ENCODE measurements at places on chromosomes 13 and 19. TPM values are rescaled to one million over a fixed set of nuclear protein-coding genes. Genes with fewer than 3 reads are reported as not detected.
A peak's percentile ranks its signal among the peaks of the same experiment; 100 is the strongest.

The ZNF135 gene
- total RNA-seq, result not detected

DNA sequence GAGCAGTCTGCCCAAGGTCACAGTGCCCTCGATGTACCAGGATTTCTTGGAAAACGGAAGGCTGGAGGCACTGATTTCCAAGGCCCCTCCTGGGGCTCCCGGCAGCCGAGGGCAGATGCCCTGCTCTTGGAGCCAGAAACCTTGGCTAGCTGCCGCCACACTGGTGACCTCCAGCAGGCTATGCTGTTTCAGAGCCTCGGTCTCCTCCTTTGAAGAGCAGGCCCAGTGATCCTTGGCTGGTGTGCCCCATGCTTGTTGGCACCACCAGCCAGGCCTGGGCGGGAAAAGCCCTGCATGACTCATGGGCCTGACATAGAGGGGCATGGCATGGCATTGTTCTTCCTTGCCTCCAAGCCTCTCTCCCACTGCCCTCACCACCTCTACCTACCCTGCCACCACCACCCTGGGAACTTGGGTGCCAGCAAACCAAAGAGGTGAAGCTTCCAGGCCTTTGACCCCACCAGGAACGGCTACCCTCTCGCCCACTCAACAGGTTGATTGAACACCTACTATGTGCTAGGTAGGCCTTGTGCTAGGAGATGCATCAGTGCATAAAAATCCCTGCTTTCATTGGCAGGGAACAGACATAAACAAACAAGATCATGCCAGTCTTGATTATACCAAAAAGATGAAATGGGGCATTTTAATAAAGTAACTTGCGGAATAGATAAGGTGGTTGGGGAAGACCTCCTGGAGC lies 1.6 kb upstream of the CLEC11A start:
- peak; percentile 64 for DNase-seq

DNA sequence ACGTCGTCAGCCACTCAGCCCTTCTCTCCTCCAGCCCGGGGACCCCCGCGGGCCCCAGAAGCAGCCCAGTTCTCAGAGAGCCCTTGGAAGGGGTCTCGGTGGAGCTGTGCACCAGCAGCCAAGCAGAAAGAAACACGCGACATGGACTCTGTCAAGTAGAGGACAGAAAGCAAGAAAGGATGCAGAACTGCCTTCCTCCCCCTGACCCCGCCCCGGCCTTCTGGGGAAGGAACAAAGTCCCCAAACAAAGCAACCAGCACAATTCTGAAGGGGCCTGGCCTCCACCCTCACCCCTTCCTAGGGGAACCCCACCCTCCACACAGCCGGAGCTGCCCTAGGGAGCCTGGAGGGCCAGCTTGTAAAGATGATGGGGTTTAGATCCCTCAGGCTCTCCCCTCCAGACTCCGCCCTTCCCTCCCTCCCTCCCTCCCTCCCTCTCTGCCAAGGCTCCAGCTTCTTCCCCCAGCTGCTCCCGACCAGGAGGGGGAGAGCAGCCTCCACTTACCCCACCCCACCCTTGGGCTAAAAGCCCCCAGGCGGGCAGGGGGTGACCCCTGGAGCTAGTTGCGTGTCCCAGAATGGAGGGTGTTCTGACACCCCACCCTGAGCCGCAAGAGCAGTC lies 7.8 kb downstream of the LYL1 start:
- DNase-seq, result no peak

DNA sequence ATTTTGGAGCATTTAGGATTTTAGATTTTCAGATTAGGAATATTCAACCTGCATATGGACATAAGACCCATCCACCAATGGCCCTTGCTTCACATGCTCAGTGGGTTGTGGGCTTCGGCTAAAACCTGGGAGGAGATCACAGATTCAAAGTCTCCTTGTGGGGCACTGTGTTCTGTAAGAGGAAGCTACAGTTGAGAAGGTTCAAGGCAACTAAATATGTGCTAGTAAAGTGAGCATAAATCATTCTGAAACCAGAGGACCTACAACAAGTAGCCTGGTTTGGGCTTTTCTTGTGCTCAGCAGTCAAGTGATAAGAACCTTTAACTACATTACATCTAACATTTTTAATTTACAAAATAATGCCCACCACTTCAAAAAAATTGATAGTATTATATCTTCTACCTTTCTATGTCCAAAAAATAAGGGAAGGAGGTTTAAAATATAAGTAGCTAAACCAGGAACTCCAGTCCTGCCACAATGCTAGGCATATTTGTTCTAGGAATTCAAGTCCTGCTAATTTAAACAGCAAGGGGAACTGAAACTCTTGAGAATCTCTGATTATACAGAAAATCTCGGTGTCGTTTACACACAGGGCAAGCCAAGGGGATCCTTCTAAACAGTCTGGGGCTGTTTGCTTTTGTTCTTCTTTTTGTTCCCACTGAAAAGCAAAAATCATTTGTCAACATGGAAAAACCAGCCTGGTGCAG lies 36.6 kb downstream of the FOXO1 start:
- DNase-seq, result no peak

- no peak for DNase-seq
These were observed 70.0 kb downstream of the CHST8 start for GRCh38 chr19:33691736-33692135.

GRCh38 chr19:8036434-8037099 lies 16.0 kb upstream of the CCL25 start:
- no peak for DNase-seq

The ABCC4 gene
- total RNA-seq, result 4.1 TPM

- DNase-seq, result no peak
These were observed 28.5 kb downstream of the GPC5 start for GRCh38 chr13:91426913-91427312.

GRCh38 chr13:33785384-33785783 lies 32.6 kb upstream of the RFC3 start:
- DNase-seq, result no peak

- DNase-seq, result no peak
These were observed 24.2 kb upstream of the GATAD2A start for GRCh38 chr19:19381007-19381926.

- no peak for DNase-seq
These were observed 54.5 kb downstream of the FLT3 start for GRCh38 chr13:28045861-28046260.

- no peak for DNase-seq
These were observed 21.9 kb downstream of the SMIM24 start for GRCh38 chr19:3458229-3459088.

- DNase-seq, result no peak
These were observed 24.6 kb downstream of the ZMYM5 start for GRCh38 chr13:19838865-19839275.

DNA sequence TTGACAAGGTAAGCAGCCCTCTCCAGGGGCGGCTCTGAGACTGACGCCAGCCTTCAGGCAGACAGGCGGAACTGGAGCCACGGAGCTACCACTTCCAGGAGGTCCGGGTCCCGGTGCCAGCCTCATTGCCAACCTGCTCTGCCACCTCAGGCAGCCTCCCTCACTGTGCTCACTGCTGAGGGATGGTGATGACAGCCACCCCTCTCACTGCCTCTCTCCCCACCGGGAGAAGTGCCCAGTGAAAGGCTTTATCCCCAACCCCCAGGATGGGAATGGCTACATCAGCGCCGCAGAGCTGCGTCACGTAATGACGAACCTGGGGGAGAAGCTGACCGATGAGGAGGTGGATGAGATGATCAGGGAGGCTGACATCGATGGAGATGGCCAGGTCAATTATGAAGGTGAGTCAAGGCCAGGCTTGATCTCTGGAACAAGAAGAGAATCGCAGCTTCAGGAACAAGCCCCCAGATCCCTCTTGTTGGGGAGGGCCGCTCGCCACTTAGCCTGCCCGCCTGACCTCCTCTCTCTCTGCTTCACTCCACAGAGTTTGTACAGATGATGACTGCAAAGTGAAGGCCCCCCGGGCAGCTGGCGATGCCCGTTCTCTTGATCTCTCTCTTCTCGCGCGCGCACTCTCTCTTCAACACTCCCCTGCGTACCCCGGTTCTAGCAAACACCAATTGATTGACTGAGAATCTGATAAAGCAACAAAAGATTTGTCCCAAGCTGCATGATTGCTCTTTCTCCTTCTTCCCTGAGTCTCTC lies 7.6 kb downstream of the CALM3 start:
- no peak for DNase-seq

DNA sequence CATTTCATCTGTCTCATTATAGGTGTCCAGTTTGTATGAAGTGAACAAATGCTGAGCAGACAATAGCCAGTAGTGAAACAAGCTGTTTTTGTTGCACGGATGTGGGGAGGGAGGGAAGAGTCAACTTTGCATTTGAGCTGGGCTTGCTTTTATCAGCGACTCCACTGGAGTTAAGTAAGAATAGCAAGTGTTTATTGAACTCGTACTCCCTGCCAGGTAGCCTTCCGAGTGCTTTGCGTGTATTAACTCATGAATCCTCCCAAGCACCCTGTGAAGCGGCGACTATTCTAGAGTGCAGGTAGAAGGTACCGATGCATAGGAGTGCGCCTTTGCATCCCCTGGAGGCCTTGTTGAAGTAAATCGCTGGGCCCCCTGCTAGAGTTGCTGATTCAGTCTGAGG lies 4.7 kb upstream of the ZNF444 start:
- no peak for DNase-seq

The KCNK6 gene
- total RNA-seq, result 1.4 TPM

GRCh38 chr19:31164791-31165251 lies 184.4 kb downstream of the TSHZ3 start:
- DNase-seq, result no peak

GRCh38 chr13:33285420-33286124 lies at the start of gene STARD13:
Gene STARD13 (minus strand): TSS chr13:33285755. CDS start chr13:33285638, 117 bp downstream.
- peak; percentile 55 for DNase-seq

DNA sequence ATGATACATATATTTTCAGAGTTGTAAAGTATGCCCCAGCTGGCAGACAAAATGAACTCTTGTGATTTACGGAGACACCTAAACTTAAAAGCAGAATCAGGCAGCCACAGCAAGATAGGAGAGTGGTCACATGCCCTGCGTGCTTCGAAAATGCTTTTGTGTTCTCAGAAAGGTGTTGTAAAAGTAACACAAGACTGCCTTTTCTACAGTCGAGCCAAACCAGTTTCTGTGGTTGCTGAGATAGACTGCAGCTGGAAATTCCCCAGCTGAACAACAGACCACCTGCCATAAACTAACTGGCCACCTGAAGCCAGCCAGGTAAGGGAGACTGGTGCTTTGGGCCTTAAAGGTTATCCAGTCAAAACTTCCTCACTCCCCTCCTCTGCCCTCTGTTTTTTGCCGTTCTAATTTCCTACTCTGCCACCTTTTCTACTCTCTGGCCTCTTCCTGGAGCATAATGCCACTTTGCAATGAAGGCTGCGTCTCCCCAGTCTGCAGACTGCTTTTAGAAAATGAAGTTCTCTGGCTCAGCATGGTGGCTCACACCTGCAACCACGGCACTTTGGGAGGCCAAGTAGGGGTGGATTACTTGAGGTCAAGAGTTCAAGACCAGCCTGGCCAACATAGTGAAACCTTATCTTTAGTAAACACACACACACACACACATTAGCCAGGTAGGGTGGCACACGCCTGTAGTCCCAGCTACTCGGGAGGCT lies 381.2 kb upstream of the SLITRK1 start:
- no peak for DNase-seq

The ZNF99 gene
- total RNA-seq, result not detected

DNA sequence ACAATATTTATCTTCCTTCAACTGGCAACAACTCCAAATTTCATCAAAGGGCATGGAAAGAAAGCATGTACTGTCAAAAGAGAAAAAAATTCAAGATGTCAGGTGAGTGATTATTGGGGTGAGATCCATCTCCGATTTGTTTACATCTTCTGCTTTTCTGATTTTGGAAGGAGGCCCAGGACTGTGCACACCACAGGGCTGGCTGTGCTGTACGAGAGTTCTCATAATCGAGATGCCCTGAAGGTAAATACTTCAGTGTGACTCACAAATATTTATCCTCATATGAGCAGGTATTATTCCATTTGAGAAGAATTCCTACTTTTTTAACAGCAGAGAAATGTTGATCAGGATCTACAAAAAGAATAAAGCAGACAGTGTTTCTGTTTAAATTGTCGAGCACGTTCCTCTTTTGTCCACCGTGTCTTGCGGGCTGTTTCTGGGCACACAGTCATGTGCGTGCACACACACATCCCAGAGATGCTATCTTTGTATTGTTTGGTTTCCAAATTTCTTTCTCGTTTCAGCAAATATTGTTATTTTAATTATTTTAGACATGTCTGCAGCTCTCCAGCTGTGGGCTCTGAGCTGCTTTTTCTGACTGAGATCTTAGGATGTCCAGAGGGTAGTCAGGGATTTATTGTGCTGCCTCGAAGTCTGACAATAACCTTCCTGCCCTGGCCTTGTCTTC lies 103.8 kb downstream of the KL start:
- DNase-seq, result no peak

The HRC gene
- 7.2 TPM for total RNA-seq

DNA sequence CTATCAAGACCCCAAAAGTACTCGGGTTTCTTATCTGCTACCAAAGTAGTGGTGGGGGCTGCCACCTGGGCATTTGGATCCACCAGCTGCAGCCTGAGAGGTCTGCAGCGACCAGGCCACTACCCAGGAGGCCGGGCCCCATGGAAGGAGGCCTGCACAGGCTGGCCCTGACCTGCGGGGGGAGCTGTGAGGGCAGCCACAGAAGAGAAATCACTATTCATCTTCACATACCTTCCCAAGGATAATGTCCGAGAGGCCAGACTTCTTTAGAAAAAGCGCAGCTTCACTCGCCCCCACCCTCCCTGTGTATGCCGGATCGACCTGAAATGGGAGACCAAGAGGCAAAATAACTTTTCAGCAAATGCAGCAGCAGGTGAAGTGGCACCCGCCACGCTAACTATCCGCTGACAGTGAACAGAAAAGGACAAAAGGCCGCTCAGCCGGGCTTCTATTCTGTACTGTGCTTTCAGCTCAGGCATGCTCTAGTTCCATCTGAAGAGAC lies 30.1 kb downstream of the EPS15L1 start:
- DNase-seq, result no peak

The ZNF534 gene
- not detected for total RNA-seq

The GAPDHS gene
- not detected for total RNA-seq

The SLC25A15 gene
- total RNA-seq, result 66.5 TPM

The ZNF790 gene
- 1.1 TPM for total RNA-seq

The SCN1B gene
- total RNA-seq, result 0.17 TPM

- no peak for DNase-seq
These were observed 1.5 kb downstream of the DHX34 start for GRCh38 chr19:47350630-47351029.

The RFPL4AL1 gene
- total RNA-seq, result 0.17 TPM

DNA sequence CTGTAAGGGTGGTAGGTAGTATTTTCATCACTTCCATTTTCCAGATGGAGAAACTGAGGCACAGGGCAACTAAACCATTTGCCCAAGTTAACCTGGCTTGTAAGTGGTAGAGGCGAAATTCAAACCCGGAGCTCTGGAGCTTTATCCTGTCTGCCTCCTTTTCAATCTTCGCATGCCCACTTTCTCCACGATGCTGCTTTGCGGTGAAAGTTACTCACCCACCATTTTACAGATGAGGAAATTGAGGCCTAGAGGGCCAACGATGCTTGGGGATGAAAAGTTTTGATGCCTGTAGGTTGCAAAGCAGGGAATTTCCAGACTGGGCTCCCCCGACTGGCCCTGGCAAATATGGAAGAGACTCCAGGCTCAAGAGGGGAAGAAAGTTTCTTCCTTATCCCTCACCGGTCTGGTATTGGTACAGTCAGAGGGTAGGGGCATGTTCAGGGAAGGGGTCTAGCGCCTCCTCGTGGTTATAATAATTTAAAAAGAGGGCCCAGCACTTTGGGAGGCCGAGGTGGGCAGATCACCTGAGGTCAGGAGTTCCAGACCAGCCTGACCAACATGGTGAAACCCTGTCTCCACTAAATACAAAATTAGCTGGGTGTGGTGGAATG lies 1.9 kb upstream of the SH2D3A start:
- peak; percentile 18 for DNase-seq

- no peak for DNase-seq
These were observed 869 bp downstream of the GFY start for GRCh38 chr19:49425922-49426592.

- DNase-seq, result no peak
These were observed 3.4 kb downstream of the PRR12 start for GRCh38 chr19:49594157-49594992.
